NCI-H2227 treated with DMSO at 0.1 percent for 48 hours (cell line): ENCODE measurements at places on chromosomes 2 and 18.

DNA sequence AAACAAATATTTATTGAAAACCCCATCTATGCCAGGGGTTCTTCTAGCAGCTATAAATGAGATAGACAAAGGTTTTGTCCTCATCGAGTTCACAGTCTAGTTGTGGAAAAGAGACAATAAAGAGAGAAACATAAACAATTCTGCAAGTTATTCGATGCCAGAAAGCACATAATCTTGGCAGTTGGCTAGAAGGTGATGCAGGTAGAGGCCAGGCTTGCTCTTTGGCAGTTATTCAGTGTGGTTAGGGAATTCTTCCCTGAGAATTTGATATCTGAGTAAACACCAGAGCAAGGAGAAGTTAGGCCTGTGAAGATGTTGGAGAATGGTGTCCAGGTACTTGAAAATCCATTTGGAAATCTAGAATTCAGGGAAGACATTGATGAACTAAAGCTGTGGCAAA lies 547.4 kb downstream of the SLC4A3 start:
- DNase-seq: no peak

GRCh38 chr2:9235147-9236044 lies 28.8 kb downstream of the ASAP2 start:
- no peak for DNase-seq

DNA sequence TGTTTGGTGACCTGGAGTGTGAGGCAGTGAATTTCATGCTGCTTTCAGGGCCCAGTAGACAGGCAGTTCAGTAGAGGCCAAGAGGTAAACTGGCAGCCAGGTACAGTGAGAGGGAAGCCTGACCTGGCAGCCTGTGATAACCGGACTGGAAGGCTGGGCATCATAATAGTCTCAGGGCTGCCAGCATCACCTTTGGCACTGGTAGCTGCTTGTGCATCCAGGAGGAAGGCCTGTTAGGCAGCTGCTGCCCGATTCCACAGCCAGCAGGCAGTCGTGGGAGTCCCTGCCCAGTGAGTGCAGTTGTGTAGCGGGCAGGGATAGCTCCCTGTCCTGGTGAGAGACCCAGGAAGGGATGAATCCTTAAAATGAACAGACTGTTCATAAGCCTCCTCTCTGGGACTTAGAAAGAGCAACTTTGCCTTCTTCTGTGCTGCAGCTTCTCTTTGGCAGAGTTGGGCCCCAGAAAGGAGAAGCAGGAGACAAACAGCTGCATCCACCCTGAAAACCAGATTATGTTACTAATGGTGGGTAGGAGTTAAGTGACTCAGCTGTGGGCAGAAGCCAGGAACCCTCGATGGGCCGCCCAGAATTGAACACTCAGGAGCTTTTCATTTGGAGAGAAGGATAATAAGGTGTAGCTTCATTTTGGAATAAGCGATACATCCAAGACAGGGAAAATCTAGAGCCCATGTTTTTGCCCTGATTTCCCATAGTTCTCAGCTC lies 8.1 kb upstream of the GPBAR1 start:
- no peak for DNase-seq

GRCh38 chr2:144405982-144406788 lies 113.7 kb downstream of the ZEB2 start:
- DNase-seq: no peak

DNA sequence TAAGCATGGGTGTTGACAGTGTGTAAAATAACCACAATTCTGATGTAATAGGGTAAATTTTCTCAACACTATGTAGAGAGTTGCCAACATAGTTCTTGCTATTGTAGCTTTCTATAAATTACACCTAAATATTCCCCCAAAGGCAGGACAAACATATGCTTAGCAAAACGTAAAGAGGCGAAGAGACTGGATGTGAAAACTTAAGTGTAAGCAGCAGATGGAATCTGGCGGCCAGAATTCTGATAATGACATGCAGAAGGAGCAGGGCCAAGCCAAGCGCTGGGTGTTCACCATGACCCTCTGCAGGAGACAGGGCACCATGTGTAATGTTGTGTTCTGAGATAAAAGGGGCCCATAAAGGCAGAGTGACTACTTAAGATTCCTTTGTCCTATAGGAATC lies 105.2 kb upstream of the ZNF521 start:
- DNase-seq: no peak

DNA sequence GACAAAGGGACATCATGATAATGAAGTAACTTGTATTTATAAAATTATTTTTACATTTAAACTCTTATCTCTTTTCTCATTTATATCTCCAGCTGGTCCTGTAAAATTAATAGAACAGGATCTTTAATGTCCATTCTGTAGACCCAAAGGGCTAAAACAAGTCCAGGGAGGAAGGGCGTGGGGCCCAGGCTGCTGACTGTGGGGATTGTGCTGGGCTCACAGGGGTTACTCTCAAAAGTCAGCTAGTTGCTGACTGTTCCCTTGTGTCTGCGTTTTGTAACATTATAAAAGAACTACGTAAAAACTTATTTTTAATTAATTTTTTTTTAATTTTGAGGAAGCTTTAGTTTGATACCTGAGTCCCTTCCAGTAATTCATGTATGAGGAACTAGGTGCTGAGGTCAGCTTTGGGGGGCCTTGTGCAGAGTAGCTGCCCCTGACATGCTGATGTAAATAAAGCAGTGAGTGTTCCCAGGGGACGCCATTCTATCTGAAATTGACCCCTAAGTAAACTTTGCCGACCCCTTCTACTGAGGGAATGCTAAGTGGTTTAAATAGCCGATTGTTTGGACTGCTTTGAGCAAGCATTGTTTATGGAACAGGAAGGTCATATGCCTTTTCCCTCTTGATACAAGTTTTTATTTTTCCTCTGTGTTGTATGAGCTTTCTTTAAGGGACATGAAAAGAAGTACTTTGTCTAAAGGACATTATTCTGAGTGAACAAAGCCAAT lies 56.4 kb downstream of the MERTK start:
- DNase-seq: no peak

- DNase-seq: no peak
Observed at GRCh38 chr18:55753643-55754263, 165.8 kb upstream of the TCF4 start.

DNA sequence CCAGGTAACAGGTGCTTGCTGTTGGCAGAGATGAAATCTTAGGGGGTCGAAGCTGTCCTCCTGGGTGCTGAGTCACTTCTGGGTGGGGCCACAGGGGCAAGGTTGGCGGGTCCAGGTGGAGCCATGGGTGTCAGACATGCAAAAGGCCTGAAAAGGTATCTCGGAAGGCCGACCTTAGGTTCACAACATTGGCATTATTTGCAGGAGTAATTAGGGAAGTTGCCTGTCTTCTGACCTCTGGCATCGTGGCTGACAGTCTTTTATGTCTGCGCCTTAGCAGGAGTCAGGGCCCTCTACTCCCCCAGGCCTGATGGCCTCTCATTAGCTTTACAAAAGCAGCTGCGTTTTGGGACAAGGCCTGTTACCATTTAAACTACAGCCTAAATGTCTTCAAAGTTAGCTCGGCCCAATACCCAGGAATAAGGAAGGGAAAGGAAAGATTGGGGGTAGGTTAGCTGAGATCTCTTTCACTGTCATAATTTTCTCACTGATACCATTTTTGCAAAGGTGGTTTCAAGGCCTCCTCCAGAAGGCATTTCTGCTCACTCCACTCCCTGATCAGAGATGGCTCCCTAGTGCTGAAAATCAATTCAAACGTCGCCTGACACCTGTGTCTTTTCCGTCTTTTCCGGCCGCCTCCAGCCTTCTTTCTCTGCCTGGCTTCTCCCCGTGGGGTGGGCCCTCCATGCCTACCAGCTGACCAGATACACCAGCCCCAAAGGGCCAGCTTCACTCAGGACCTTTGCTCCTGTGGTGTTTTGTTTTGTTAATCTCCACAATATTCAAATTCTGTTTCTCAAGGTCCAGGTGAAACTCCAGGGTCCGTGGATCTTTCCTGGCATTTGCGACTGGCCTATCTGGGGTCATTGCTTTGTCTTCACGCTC lies 90.8 kb downstream of the RHOB start:
- no peak for DNase-seq

DNA sequence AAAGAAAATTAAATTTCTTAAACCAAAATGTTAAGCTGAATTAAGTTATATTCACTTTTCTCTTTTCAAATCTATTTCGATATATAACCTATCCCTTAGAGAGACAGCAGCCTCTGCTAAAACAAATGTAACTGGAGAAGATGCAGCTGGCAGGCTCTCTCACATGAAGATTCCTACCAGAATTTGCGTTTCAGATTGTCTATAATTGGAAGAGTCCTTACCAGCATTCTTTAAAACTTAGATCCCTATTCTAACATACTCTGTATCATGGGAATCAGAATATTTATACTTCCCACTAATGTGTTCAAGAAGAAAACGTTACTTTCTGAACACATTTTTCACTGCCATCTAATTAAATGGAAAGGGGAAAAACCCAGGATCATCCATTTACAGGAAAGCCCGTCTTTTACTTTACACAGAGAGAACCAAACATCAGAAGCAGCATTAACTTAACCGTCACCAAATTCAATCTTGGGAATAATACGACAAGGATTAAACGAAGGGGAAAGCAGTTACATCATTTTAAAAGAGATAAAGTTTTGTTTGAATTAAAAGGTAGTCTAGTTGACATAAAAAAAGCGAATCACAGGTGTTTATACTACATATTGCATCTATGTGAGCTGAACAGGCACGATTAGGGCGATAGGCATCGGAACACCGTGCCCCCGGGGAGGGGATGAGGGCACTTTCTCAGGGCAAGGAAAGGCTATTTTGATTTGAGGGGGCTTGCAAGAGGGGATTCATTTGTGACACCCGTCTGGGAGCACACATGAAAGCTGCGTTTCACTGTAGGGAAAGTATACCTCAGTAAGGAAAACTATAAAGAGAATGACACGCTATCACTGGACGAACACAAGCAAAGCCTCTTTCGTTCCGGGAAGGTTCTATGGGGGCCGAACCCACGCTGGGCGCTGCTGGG lies 1.3 kb downstream of the PTPN2 start:
- no peak for DNase-seq

GRCh38 chr2:200089756-200090109 lies 134.4 kb downstream of the MAIP1 start:
- DNase-seq: no peak

- no peak for DNase-seq
Observed at GRCh38 chr2:239496700-239497099, 95.9 kb upstream of the HDAC4 start.

DNA sequence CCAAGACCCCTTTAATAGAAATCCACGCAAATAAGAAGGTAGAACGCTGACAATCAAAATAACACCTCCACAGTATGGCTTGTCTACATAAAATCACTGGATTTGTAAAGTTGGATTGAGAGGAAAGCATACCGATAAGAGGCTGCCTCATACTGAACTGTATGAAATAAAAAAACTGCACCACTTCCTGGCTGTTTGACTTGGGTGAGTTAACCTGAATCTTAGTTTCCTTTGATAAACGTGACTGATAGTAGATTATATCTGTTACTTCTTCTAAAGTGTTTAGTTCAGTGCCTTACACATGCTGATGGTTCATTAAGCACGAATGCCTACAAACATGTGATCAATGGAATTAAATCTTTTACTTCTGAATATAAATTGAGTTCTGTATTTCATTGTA lies 140.4 kb upstream of the RNF152 start:
- DNase-seq: no peak

GRCh38 chr2:162226836-162227235 lies 16.4 kb downstream of the FAP start:
- DNase-seq: no peak

- DNase-seq: no peak
Observed at GRCh38 chr2:15901095-15901807, 39.1 kb upstream of the MYCN start.

- no peak for DNase-seq
Observed at GRCh38 chr2:205170399-205170798, 511.9 kb upstream of the NRP2 start.

DNA sequence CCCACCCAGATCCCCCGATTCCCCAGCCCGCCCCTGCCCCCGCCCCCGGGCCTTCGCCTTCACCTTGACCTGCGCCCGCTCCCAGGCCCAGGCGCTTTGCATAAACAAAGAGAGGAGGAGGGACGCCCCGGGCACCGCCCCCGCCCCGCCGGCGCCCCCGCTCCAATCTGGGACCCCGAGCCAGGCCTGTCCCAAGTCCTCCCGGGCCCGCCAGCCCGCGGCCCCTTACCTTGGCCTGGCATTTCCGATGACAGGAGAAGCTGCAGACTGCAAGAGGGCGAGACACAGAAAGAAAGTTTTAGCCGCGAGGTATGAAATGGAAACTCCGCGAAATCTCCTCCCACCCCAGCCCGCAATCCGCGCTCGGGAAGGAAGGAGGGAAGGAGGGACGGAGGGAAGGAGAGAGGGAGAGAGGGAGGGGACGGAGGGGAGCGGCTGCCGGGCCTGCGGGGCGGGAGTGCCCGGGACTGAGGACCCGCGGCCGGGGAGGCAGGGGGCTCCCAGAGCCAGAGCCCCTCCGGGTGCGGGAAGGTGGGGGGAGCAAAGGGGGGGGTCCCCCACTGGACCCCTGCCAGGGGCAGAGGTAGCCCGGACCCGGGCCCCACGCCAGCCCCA lies 24.2 kb downstream of the TNS1 start:
- DNase-seq: peak; percentile 36

GRCh38 chr2:147165697-147166382 lies 679.0 kb upstream of the ACVR2A start:
- DNase-seq: no peak

- no peak for DNase-seq
Observed at GRCh38 chr18:8272254-8272653, 337.0 kb upstream of the RAB12 start.

GRCh38 chr2:86468162-86469033 lies 27.2 kb downstream of the KDM3A start:
- no peak for DNase-seq

DNA sequence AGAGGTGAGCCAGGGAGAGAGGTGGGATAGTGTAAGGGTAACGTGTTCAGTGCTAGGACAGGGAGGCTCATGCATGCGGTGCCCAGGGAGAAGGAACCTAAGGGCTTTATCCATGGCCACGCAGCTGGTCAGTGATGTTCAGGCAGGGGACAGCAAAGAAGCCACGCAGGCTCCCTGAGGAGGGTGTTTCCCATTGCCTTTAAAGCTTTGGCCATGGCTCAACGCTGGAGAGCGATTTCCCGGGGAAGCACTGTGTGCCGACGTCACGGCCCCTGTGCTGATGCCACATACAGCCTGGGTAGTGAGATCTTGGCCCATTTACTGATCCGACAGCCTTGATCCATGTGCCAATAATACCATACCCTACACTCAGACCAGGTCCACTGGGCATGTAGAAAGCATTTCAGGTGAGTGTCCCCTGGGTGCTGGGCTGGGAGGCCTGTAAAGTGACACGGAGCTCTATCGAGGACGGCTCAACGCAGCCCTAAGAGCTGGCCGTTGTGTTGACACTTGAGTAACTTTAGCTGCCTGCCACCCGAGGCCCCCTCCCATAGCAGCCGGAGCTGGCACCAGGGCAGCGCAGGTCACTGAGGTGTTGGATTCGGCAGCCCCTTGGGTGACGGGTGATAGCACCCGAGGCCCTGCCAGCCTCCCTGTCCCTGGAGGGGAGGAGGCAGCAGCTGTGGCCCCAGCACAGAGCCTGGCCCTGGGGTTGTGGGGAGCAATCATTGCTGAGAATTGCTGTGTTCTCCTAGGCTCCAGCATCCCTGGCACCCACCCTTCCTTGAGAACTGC lies 41.4 kb downstream of the PDIA6 start:
- DNase-seq: no peak

GRCh38 chr2:224749136-224749535 lies 33.0 kb upstream of the CCDC195 start:
- DNase-seq: no peak
